ENCODE measurements at places on chromosomes 2 and 18.

- DNase-seq = no peak
Measured at GRCh38 chr2:202036601-202037037, 3.0 kb downstream of the FZD7 start.

GRCh38 chr2:238527565-238527964 is 100.8 kb downstream of the ASB1 start:
- DNase-seq = no peak

GRCh38 chr18:68937029-68937599 is 139.2 kb downstream of the CCDC102B start:
- no peak for DNase-seq

GRCh38 chr2:239910851-239911640 is 114.1 kb downstream of the NDUFA10 start:
- no peak for DNase-seq

DNA sequence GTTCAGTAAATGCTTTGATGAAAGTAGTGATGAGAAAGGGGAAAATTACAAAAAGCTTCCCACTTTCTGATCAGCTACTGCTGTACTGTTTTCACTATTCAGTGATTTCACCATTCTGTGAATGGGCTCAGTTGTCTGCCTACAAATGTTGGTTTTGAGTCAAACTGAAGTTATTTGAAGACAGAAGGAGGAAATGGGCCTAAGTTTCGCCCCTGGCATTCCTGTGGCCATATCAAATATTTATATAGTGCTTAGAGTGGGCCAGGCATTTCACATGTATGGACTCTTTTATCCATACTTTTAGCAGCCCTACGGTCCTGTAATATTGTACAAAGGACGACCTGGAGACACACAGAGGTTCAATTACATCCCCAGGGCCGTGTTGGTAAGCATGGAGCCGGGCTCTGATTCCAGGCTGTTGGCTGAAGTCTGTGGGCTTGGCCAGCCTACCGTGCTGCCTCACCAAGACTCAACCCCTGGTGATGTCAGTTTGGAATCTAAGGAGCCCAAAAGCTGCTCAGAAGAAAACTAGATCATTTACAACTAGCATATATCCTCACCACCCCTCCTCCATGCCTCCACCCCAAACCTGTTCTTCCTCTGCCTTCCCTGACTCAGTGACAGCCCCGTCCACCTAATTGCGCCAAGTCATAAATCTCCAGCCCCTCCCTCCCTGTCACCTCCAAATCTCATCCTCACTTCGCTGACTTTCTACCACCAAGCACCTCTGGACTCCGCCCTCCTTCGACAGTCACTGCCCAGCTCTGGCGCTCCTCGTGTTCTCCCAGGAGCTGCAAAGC is 10.1 kb upstream of the GRHL1 start:
- no peak for DNase-seq

Data from T-helper 2 cell (primary cell).